ENCODE measurements at places on chromosomes 16 and 17.

- DNase-seq, result no peak
Measured at GRCh38 chr16:27515874-27516353, 33.8 kb downstream of the GTF3C1 start.

- no peak for DNase-seq
Measured at GRCh38 chr17:1942066-1942365, 83.1 kb downstream of the RTN4RL1 start.

DNA sequence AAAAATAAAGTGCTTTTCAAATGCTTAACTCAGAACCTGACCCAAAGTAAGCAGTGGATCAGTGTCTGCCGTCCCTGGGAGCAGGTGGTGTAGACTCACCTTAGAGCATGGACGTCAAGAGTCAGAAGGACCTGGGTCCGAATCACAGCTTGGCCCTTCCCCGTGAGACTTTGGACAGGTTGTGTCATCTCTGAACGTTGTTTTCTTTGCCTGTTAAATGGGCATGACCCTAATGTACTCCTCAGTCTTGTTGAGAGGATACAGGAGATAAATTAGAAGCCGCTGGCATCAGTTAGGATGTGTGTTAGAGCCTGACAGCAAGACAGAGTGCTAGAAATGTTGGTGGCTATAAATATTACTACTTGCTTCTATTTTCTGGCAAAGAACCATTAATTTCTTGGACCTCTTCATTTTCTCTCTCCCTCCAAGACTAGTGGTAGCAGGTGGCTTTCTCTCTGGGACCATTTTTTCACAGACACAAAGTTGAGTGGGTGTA, 68.8 kb downstream of the RAB11FIP4 start:
- no peak for DNase-seq

DNA sequence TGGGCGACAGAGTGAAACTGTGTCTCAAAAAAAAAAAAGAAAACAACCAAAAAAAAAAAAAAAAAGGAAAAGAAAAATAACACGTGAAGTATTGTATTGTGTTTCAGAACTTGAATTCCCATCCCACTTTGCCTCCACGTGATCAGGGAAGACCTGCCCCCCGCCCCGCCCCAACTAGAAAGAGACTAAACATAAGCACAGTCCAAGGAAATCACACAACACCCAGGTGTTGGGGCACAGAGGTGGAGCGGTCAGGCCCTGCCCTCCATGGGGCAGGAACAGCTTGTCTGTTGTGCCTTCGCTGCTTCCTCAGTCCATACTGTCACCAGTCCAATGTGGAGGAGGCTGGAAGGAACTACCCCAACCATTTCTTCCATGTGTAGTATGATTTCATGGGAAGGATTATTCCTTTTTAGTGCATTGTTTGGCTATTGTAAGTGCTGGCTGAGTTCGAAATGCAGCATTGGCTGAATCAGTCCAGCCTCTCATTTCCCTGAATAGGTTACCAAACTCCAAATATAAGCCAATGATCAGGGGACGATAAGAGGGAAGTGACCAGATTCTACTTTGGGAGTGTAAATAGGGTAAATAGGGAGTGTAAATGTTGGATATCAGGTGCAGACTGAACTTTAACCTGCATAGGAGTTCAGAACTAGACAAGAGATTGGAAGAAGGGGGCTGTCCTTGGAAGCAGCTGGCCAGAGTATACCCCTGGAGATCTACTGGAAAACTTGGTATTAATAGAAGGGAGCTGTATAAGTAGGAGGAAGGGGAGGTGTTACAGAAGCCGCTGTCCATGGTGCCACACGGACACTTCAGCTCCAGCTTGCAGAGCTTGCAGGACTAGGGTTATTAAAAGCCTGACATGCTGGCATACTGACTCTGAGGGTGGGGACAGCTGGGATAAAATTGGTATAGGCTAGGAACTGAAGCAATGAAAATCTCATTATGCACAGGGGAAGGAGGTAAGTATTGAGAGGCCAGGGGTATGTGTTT, 50.7 kb downstream of the TANGO6 start:
- peak; percentile 49 for DNase-seq

- DNase-seq, result peak; percentile 33
Measured at GRCh38 chr16:4200000-4200780, 41.7 kb downstream of the SRL start.
